Hepatocyte (in vitro differentiated cells): ENCODE measurements at places on chromosomes 1 and 21. TPM values are rescaled to one million over a fixed set of nuclear protein-coding genes. Genes with fewer than 3 reads are reported as not detected.
A peak's percentile ranks its signal among the peaks of the same experiment; 100 is the strongest.

DNA sequence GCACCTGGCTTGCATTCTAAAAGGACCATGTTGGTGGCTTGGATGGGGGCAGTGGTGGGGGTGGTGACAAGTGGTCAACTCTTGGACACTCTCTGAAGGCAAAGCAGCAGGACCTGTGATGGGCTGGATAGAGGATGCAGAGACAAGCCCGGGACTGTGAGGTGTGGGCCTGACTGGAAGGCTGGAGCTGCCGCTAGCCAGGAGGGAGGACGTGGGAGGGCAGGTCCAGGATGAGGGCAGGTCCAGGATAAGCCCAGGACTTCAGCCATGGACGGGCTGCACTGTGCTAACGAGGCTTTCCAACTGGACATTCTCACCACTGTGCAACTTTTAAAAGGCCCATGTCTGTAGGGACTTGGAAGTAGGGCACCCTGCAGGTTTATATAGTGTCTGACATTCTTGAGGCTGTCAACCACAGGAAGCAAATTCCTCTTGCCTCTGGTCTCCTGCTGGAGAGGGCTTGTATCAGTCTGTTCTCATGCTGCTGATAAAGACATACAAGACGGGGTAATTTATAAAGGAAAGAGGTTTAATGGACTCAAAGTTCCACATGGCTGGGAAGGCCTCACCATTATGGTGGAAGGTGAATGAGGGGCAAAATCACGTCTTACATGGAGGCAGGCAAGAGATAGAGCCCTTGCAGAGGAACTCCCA lies 8.3 kb upstream of the C1orf167 start:
- no peaks in the 10 kb centered on the region for H3K27me3 ChIP-seq
- DNase-seq, result no peak
- H3K36me3 ChIP-seq, result no peaks in the 10 kb centered on the region
- no peaks in the 10 kb centered on the region for H3K4me1 ChIP-seq
- no peak overlapping the region for H3K27ac ChIP-seq

GRCh38 chr1:204647114-204647804 lies 38.3 kb downstream of the LRRN2 start:
- peaks cover 7% of the 10 kb centered on the region for H3K4me1 ChIP-seq
- no peak overlapping the region for H3K27ac ChIP-seq
- peaks cover under 1% of the 10 kb centered on the region for H3K27me3 ChIP-seq
- DNase-seq, result peak; percentile 74

GRCh38 chr1:185328255-185328654 lies 11.2 kb upstream of the IVNS1ABP start:
- DNase-seq, result no peak
- H3K27ac ChIP-seq, result no peak overlapping the region
- H3K27me3 ChIP-seq, result no peaks in the 10 kb centered on the region
- H3K36me3 ChIP-seq, result no peaks in the 10 kb centered on the region
- no peak overlapping the region for H3K4me3 ChIP-seq

- no peak overlapping the region for H3K27ac ChIP-seq
- H3K4me3 ChIP-seq, result no peak overlapping the region
- no peaks in the 10 kb centered on the region for H3K27me3 ChIP-seq
- no peak for DNase-seq
- H3K36me3 ChIP-seq, result no peaks in the 10 kb centered on the region
- H3K4me1 ChIP-seq, result no peaks in the 10 kb centered on the region
These were observed 555.8 kb downstream of the PLA2G4A start for GRCh38 chr1:187384504-187384903.

DNA sequence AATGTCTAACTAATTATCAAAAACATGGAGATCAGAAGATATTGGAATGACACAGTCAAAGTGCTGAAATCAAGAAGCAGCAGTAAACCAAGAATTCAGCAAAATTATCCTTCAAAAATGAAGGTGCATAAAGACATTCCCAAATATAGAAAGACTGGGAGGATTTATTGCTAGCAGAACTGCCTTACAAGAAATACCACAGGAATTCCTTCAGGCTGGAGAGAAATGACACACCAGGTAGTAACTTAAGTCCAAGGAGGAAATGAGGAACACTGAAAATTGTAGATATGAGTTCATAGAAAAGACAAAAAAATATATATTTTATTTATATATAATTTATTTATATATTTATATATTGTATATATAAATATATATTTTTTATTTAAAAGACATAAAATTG lies 217.2 kb downstream of the RPS6KC1 start:
- H3K4me1 ChIP-seq, result peaks cover 5% of the 10 kb centered on the region
- H3K27ac ChIP-seq, result no peak overlapping the region
- H3K27me3 ChIP-seq, result no peaks in the 10 kb centered on the region
- DNase-seq, result no peak
- no peaks in the 10 kb centered on the region for H3K36me3 ChIP-seq
- H3K4me3 ChIP-seq, result no peak overlapping the region

DNA sequence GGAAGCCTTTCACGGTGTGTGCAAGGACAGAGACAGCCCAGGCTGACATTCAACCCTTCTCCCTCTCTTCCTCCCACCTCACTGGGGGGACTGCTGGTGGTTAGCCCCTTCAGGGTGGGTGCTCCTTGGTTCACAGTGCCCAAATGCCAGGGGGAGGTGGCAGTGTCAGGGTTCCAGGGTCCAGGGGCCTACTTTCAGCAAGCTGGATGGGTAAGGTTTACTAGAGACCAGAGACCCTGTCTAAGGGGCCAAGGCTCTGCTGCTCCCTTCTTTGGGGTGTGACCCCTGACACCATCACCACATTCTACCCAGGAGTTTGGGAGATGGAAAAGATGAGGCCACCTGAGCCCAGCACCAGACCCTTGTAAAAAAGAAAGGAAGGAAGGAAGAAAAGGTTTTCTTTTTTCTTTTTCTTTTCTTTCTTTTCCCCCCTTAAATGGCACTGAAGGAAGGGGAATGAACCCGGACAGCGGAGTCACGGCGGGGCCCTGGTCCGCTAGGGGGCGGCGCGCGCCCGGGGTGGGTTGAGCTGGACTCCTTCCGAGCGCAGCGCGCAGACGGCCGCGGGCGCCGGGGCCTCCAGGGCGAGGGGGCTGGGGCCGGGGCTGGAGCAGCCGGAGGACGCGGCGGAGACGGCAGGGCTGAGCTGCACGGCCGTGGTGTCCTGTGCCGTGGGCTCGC lies 18.8 kb downstream of the KNCN start:
- H3K36me3 ChIP-seq, result no peaks in the 10 kb centered on the region
- no peak overlapping the region for H3K4me3 ChIP-seq
- peak; percentile 82 for DNase-seq

GRCh38 chr1:91346824-91347223 lies 57.8 kb downstream of the HFM1 start:
- no peaks in the 10 kb centered on the region for H3K4me1 ChIP-seq
- H3K36me3 ChIP-seq, result no peaks in the 10 kb centered on the region
- no peak overlapping the region for H3K4me3 ChIP-seq
- DNase-seq, result no peak

- H3K36me3 ChIP-seq, result no peaks in the 10 kb centered on the region
- no peak overlapping the region for H3K4me3 ChIP-seq
- H3K4me1 ChIP-seq, result peaks cover 61% of the 10 kb centered on the region
- no peaks in the 10 kb centered on the region for H3K27me3 ChIP-seq
- H3K27ac ChIP-seq, result no peak overlapping the region
- peak; percentile 61 for DNase-seq
These were observed 17.0 kb downstream of the DHRS3 start for GRCh38 chr1:12600880-12601633.

- no peak overlapping the region for H3K27ac ChIP-seq
- no peaks in the 10 kb centered on the region for H3K27me3 ChIP-seq
- no peak overlapping the region for H3K4me3 ChIP-seq
- no peak for DNase-seq
These were observed 1621.1 kb downstream of the MRPL39 start for GRCh38 chr21:23986214-23986613.

DNA sequence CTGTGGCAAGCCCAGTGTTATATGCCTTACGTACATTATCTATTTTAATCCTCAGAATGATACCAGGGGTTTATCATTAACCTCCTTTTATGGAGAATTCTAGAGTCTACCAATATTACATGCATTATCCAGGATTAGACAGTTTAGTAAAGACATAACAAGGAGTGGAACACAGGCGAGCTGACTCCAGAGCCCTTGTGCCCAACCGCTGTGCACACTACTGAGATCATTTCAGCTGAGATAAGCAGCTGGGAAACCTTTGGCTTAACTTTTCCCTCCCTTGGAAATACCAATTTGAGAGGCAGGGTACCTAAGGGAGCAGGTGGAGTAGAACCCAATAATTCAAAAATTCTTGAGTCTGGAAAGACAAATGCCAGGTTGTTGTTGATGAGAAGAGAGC lies 59.8 kb upstream of the ATP1B1 start:
- H3K27me3 ChIP-seq, result no peaks in the 10 kb centered on the region
- no peaks in the 10 kb centered on the region for H3K36me3 ChIP-seq
- no peak for DNase-seq
- no peaks in the 10 kb centered on the region for H3K4me1 ChIP-seq
- peak overlapping the region; percentile 82 for H3K27ac ChIP-seq

GRCh38 chr1:234885601-234886000 lies 243.0 kb downstream of the TOMM20 start:
- no peaks in the 10 kb centered on the region for H3K27me3 ChIP-seq
- H3K4me1 ChIP-seq, result peaks cover 23% of the 10 kb centered on the region
- H3K4me3 ChIP-seq, result no peak overlapping the region

DNA sequence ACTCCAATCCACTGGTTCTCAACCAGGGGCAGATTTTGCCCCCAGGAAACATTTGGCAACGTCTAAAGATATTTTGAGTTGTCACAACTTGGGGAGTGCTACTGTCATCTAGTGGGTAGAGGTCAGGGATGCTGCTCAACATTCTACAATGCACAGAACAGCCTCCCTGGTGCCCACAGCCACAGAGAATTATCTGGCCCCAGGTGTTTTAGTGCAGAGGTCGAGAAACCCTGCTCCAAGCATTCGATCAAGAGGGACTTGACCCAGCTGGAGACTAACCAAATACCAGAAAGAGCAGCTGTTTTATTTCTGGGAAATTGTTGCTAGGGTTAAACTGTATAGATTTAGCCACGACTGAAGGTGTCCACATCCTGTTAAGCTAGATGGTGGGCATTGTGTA lies 19.2 kb downstream of the CD247 start:
- no peak overlapping the region for H3K27ac ChIP-seq
- H3K27me3 ChIP-seq, result peaks cover 8% of the 10 kb centered on the region
- no peak overlapping the region for H3K4me3 ChIP-seq

- peaks cover 6% of the 10 kb centered on the region for H3K27me3 ChIP-seq
- H3K27ac ChIP-seq, result no peak overlapping the region
- no peaks in the 10 kb centered on the region for H3K36me3 ChIP-seq
- H3K4me1 ChIP-seq, result no peaks in the 10 kb centered on the region
- H3K4me3 ChIP-seq, result no peak overlapping the region
These were observed 3.4 kb upstream of the FCRL3 start for GRCh38 chr1:157703981-157704380.

- DNase-seq, result peak; percentile 68
- no peak overlapping the region for H3K4me3 ChIP-seq
- H3K36me3 ChIP-seq, result no peaks in the 10 kb centered on the region
- no peaks in the 10 kb centered on the region for H3K27me3 ChIP-seq
- peak overlapping the region; percentile 86 for H3K27ac ChIP-seq
- H3K4me1 ChIP-seq, result peaks cover 33% of the 10 kb centered on the region
These were observed 62.3 kb downstream of the OPTC start for GRCh38 chr1:203556047-203556851.

GRCh38 chr1:77825131-77825709 lies 45.8 kb downstream of the MIGA1 start:
- H3K27me3 ChIP-seq, result no peaks in the 10 kb centered on the region
- H3K4me1 ChIP-seq, result peaks cover 3% of the 10 kb centered on the region
- H3K4me3 ChIP-seq, result no peak overlapping the region

GRCh38 chr21:14737922-14738321 lies 191.8 kb upstream of the SAMSN1 start:
- no peaks in the 10 kb centered on the region for H3K4me1 ChIP-seq
- DNase-seq, result peak; percentile 66
- H3K4me3 ChIP-seq, result no peak overlapping the region
- H3K36me3 ChIP-seq, result no peaks in the 10 kb centered on the region

DNA sequence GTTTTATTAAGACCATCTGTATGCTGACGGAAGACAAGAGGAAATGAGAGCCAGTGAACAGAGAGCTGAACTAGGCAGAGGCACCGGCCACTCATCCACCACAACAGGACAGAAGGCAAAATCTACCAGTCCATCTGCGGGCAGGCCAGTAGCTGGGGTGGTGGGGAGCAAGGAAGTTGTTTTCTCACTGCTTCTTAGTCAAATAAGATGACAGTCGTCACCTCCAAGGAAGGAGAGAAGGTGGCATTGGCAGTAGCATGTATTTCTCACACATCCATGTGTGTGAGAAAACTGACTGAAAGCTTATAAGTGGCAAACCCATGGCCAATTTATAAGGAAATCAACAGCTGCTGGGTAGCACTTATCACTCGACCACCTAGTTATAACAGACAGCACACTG lies 8.2 kb downstream of the TTC13 start:
- peaks cover 12% of the 10 kb centered on the region for H3K4me1 ChIP-seq
- H3K4me3 ChIP-seq, result no peak overlapping the region
- H3K27me3 ChIP-seq, result no peaks in the 10 kb centered on the region
- no peak for DNase-seq

DNA sequence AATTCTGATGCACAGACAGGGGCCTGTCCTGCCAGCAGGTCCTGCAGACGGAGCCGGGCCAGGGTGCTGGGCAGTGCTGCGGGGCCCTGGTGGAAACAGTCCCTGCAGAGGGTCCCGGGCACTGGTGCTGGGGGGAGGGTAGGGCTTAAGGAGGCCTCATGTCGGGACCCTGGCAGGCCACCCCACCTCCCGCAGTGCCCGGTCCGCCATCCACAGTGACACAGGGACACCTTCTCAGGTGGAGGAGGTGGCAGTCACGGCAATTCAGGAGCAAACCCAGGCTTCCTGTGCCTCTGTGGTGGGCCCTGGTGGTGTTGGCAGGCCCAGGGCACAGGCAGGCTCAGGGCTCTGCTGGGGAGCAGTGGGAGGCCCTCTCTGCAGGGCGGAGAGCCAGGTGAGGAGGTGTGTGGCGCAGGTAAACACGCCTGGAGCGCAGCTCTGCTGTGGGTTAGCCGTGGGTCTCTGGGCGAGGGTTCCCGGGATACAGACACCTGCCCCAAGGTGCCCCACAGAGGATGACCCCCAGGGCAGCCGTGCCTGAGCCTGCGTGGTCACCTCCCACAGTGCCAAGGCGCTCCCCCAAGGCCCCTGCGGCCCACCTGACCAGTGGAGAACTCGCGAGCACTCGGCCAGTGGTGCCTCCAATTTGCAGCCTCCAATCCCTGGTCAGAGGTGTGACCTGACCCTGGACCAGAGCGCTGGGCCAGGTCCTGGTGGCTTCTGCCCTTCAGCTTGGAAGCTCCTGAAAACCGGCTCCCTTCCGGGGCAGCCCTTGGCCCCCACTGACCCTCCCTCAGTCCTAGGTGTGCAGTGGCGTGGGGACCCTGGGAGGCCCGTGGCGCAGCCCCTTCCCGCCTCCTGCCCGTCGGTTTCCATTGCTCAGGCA lies 19.2 kb downstream of the COL18A1 start:
- no peaks in the 10 kb centered on the region for H3K27me3 ChIP-seq
- H3K27ac ChIP-seq, result peak overlapping the region; percentile 58
- H3K4me1 ChIP-seq, result peaks cover 31% of the 10 kb centered on the region
- no peaks in the 10 kb centered on the region for H3K36me3 ChIP-seq
- no peak overlapping the region for H3K4me3 ChIP-seq

- H3K4me3 ChIP-seq, result no peak overlapping the region
- H3K4me1 ChIP-seq, result no peaks in the 10 kb centered on the region
- DNase-seq, result no peak
- H3K27ac ChIP-seq, result no peak overlapping the region
- H3K27me3 ChIP-seq, result peaks cover 3% of the 10 kb centered on the region
These were observed 473.4 kb downstream of the CAMTA1 start for GRCh38 chr1:7258589-7259135.

Gene ERVH48-1
- 5.4 and 7.6 TPM in 2 replicates for total RNA-seq

Gene CROCC
- 21.9 and 22.2 TPM in 2 replicates for total RNA-seq

Gene GJA4
- total RNA-seq, result 2.5 and 3.8 TPM in 2 replicates

Gene LDLRAD1
- 0.28 and 1.7 TPM in 2 replicates for total RNA-seq

Gene UBE2Q1
- 46.9 and 50.3 TPM in 2 replicates for total RNA-seq

Gene DPH2
- 18.6 and 31.5 TPM in 2 replicates for total RNA-seq

Gene OR14K1
- total RNA-seq, result not detected in 2 replicates

Gene HES2
- 0.27 and 0.44 TPM in 2 replicates for total RNA-seq

Gene TEX38
- 0.16 TPM in 1 of 2 replicates, not detected in the other for total RNA-seq

Gene C1orf87
- total RNA-seq, result not detected in 2 replicates

Gene MMP23B
- total RNA-seq, result 48.0 and 73.4 TPM in 2 replicates

Gene NTNG1
- 3.5 and 3.9 TPM in 2 replicates for total RNA-seq

Gene RGS13
- 3.3 and 4.4 TPM in 2 replicates for total RNA-seq
